ENCODE measurements at places on chromosomes 6 and 20. TPM values are rescaled to one million over a fixed set of nuclear protein-coding genes. Genes with fewer than 3 reads are reported as not detected.

- H3K27me3 ChIP-seq: no peaks in the 10 kb centered on the region
- H3K36me3 ChIP-seq: no peaks in the 10 kb centered on the region
- no peak overlapping the region for H3K4me3 ChIP-seq
- H3K4me1 ChIP-seq: no peaks in the 10 kb centered on the region
Observed at GRCh38 chr6:134359302-134359701, 41.4 kb upstream of the SGK1 start.

GRCh38 chr6:7705483-7705882 is 20.4 kb upstream of the BMP6 start:
- no peaks in the 10 kb centered on the region for H3K36me3 ChIP-seq
- no peak for DNase-seq
- no peak overlapping the region for H3K27ac ChIP-seq
- H3K4me1 ChIP-seq: no peaks in the 10 kb centered on the region
- no peak overlapping the region for H3K4me3 ChIP-seq

GRCh38 chr6:149820506-149820905 is 43.7 kb downstream of the LRP11 start:
- H3K36me3 ChIP-seq: no peaks in the 10 kb centered on the region
- H3K4me3 ChIP-seq: no peak overlapping the region
- no peaks in the 10 kb centered on the region for H3K4me1 ChIP-seq
- H3K27me3 ChIP-seq: no peaks in the 10 kb centered on the region
- no peak for DNase-seq

- no peaks in the 10 kb centered on the region for H3K27me3 ChIP-seq
- H3K27ac ChIP-seq: no peak overlapping the region
- H3K36me3 ChIP-seq: no peaks in the 10 kb centered on the region
- peaks cover 7% of the 10 kb centered on the region for H3K4me1 ChIP-seq
- no peak for DNase-seq
Observed at GRCh38 chr6:160261991-160262680, 3.5 kb upstream of the SLC22A2 start.

Gene EPB41L1
- total RNA-seq: 0.36 TPM

- peaks cover 21% of the 10 kb centered on the region for H3K4me1 ChIP-seq
- H3K27me3 ChIP-seq: no peaks in the 10 kb centered on the region
- H3K4me3 ChIP-seq: no peak overlapping the region
- DNase-seq: no peak
Observed at GRCh38 chr6:25002326-25003091, 66.7 kb upstream of the RIPOR2 start.

All from GM12878 (cell line).